ENCODE measurements at places on chromosomes 2 and 18.

DNA sequence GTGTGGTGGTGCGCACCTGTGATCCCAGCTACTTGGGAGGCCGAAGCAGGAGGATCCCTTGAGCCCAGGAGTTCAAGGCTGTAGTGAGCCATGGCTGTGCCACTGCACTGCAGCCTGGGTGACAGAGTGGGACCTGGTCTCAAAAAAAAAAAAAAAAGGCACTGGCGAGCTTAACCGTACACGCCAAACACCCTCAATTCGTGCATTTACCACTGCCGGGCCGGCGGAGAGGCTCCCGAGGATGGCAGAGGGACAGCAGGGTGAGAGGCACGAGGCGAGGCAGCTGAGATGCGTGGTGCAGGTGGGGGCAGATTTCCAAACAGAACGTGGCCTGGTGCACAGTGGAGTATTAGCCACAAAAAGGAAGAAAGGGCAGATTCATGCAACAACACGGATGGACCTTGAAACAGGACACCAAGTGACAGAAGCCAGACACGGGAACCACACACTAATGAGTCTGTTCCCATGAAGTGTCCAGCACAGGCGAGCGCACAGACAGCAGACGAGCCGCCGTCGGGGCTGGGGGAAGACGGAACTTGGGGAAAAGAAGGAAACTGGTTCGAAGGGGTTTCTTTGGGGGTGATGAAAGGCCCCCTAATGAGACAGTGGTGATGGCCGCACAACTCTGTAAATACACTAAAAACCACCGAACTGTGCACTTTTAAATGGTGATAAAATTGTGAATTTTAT lies 27.4 kb downstream of the SLC66A2 start:
- no peak for DNase-seq

DNA sequence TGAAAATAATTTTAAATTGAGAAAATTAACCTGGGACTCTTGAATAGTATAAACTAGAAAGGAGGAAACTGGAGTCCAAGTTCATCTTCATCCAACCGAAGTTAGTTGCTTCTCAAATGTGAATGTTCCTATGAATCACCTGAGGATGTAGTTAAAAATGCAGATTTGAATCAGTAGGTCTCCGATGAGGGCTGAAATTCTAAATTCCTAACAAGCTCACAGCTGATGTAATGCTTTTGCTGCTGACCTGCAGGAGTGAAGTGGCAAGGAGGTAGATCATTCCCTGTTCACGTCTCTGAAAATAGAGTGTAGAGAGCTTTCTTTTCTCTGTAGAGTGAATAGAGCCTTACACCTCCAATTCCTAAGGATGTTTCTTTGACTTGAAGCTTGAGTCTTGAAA lies 685.5 kb downstream of the CPS1 start:
- no peak for DNase-seq

- no peak for DNase-seq
These were observed 135.5 kb downstream of the GLI2 start for GRCh38 chr2:120871016-120871635.

DNA sequence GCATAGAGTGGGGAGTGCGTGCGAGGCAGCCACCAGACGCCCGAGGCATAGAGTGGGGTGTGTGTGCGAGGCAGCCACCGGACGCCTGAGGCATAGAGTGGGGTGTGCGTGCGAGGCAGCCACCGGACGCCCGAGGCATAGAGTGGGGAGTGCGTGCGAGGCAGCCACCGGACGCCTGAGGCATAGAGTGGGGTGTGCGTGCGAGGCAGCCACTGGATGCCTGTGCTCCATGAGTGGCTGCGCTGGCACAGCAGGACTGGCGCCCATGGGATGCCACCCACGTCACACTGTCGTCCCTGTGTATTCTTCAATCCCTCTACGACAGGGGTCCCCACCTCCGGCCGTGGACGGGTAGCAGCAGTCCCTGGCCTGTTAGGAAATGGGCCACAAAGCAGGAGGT lies 221.9 kb downstream of the HDAC4 start:
- no peak for DNase-seq

GRCh38 chr2:164138750-164139149 lies 402.9 kb upstream of the FIGN start:
- DNase-seq, result no peak
